HEK293T (cell line): ENCODE measurements at places on chromosomes 16 and 17.

DNA sequence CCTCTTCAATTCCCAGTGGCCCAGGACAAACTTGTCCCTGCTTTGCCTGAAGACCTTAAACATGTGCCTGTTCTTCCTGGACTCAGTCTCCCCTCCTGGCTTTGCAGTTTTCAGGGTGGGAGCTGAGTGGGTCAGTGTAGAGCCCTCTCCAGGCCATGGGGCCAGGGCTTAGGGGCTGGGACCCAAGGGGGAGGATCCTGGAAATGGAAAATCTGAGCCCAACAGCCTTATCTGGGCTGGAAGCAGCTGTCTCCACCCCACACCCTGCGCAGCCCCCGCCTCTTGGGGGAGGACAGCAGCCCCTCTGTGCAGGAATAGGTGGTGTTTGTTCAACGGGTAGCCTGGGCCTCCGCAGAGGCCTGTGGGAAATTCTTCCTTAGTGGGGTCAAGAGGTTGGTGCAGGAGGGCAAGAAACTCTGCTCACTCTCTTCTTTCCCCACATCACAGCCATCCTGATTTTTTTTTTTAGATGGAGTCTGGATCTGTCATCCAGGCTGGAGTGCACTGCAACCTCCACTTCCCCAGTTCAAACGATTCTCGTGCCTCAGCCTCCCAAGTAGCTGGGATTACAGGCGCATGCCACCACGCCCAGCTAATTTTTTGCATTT is 6.8 kb upstream of the SMTNL2 start:
- DNase-seq: no peak

DNA sequence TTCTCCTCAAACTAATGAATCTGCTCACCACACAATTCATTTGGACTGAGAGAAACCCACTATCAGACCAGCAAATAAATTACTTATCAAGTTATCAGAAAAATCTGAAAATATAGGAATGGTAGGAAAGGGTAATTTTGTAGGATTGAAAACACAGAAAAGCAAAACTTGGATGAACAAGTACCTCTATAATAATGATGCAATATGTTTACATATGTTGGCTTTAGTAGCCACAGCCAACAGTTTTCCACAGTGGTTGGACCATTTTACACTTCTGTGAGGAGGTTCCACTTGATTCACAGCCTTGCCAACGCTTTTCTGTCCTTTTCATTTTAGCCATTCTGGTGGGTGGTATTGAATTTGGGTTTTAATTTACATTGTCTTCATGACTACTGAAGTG is 10.6 kb upstream of the GINS3 start:
- no peak for DNase-seq

DNA sequence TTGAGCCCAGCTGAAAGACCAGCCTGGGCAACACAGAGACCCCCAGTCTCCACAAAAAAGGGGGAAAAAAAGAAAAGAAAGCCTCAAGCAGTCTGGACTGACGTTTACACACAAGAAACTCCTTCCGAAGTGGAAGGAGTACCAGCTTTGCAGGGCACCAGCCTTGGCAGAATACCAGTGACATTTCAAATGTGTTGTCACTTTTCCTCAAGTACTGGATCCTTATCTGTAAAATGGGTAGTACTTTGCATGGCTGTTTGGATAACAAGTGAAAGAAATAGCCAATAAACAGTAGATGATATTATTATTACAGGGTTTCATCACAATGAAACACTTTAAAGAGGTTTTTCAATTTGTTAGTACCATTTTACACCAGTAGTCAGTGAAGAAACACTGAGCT is 14.2 kb downstream of the YWHAE start:
- no peak for DNase-seq

- no peak for DNase-seq
These were observed 770.1 kb downstream of the KCNJ18 start for GRCh38 chr17:22462461-22462860.

DNA sequence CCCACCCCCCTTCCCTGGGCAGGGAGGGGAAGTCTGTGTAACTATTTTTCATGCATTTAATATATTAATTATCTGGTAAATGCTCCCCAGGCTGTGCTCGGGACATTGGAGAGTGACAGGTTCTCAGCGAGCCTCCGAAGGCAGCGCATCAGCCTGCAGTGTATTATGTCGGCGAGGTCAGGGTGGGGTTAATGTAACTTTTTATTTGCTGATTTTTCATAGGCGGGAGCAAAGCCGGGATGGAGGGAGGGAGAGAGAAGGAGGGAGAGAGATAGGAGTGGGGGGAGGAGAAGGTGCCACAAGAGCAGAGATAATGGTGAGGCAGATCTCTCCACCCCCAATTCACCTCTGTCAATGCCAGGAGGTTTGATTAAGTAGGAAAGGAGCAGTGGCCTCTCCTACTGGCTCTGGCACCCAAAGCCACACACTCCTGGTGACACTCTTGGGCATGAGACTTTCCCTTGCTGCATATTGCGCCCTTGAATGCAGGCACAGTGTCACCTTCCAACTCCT is 104.0 kb downstream of the MRM1 start:
- DNase-seq: no peak

- no peak for DNase-seq
These were observed 159.0 kb downstream of the MRM1 start for GRCh38 chr17:36760425-36760824.

GRCh38 chr17:28519236-28519635 is 13.1 kb downstream of the FOXN1 start:
- no peak for DNase-seq

- no peak for DNase-seq
These were observed 1.1 kb upstream of the DNAJC7 start for GRCh38 chr17:42018339-42018738.

DNA sequence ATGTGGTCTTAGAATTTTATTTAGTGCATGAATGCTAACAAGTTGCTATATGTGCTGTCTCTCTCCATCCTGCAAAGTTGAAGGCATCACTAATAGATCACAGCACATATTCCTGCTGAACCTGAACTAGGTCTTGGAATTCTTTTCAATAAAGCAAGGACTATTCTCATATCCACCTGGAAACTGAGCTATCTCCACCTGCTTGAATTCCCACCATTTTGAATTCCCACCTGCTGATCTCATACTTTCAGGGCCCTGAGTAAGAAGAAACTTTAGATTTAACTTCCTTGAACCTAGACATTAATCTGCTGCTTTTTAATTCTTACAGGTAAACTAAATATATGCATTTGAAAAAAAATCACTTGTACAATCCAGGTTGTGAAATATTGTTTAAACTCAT is 445.3 kb upstream of the CCL2 start:
- no peak for DNase-seq
